Mammary epithelial cell (primary cell): ENCODE measurements at places on chromosomes 3 and 15. TPM values are rescaled to one million over a fixed set of nuclear protein-coding genes. Genes with fewer than 3 reads are reported as not detected.
A peak's percentile ranks its signal among the peaks of the same experiment; 100 is the strongest.

GRCh38 chr15:55222588-55222987 lies 25.8 kb upstream of the RSL24D1 start:
- DNase-seq = no peak

The FBXW12 gene
- total RNA-seq = not detected

DNA sequence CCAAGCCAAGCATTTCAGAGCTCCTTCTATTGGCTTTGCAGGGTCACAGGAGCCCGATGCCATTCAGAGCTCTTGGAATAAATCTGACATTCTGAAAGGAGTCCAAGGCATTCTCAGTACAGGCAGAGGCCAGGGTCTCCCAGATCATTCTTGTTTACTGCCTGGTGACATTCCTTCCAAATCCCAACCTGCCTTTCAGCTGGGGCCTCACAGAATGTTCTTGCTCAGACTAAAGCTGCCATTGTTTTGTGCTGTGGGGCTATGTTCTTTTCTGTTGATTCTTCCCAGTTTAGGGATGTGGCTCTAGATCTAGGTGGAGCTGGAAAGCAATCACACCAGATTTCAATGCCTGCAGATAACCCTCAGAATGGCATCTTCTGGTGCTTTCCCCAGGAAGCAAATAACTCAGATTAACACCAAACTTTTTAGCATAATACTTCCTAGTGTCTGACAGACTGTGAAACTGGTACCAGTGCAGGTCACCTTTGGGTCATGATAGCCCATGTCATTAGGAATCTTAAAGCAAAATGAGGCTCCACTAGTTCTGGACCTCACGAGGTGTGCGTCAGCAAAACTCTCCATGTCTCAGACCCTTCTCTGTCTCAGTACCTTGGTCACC lies 166.9 kb downstream of the CHST2 start:
- no peak for DNase-seq

DNA sequence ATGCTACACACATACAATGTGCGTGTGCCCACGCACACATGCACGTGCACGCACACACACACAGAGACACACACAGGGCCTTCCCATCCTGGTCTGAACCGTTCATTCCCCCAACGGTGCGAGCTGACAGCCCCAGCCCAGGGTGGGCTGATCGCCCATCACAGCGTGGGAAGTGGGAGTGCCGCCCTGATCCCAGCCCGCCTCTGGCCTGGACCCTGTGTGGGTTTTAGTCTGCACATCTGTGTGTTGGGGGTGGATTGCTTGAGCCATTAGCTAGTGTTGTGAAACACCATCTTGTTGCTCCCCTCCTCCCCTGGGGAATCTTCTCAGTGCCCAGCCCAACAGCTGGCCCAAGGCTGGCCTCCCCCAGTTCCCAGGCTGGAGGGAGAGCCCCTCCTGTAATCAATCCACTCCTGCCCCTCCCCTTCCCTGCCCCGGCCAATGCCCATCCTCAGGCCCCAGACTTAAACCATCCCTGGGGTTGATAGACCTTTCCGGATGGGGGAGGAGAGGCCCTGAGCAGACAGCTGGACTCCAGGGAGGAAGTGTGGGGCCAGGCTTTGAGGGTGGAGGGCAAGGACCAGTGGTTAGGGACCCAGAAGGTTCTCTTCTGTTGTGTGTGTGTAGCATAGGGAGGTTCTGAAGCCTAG lies 8.3 kb downstream of the SEMA3G start:
- DNase-seq = no peak

DNA sequence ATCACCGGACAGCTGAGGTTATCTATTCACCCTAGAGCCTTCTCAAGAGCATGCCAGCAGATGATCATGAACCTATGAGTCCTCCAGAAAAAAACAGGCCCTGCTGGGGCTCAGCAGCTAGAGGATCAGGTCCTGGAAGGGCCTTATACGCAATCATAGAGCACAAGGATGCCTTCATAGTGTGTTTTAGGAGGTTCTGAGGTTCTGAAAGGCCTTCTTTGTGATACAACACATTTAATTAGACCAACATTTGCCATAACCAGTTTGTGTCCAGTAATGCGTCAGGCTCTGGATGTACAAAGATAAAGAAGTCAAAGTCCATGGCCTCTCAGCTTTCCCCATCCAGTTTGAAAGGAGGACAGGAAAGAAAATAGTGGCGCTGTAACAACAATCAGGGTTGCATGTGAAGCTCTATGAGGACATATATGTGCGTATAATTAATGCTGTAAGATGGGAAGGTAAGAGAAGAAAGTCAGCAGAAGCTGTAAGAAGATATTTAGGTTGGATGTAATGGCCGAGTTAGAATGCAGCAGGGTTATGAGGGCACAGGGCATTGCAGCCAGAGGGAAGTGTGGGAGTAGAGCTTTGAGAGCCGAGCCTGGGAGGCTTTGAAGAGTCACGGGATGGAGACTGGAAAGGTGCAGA lies 302.6 kb upstream of the TBL1XR1 start:
- no peak for DNase-seq

The SCN5A gene
- total RNA-seq = not detected in 2 replicates

DNA sequence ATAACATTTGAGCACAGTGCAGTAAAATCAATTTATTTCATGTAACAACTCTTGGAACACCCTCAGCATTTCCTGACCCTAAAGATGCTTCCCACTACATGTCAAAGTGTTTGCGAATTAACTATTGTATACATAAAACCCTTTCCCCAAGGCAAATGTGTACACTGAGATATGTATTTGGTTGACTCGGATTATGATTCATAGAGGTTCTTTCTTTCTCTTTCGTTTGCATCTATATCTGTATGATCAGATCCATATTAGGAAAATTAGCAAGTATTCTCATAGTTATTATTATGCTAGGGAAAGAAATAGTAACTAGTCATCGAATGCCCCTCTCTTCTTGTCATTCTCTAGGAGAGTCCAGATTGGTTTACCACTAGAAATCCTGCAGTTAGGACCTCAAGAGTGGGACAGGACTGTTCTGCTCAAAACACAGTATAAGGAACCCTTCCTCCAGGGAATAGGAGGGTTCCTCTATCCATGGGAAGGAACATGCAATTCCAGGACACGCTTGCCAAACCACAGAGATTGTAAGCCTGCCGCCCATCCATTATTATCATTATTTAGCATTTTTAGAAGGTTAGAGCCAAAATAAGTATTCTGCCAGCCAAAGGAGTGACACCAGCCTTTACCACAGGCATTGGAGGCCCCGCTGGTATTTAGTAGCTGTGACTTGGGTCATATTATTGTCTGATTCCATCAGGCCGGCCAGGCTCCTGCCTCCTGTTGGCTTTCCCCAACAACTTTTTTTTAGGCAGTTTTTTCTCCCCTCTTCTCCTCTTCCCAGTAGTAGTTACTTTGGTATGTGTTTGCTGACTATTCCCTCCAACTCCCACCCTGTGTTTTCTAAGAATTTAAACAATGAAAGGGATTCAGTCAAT lies 100.7 kb downstream of the GALK2 start:
- no peak for DNase-seq

DNA sequence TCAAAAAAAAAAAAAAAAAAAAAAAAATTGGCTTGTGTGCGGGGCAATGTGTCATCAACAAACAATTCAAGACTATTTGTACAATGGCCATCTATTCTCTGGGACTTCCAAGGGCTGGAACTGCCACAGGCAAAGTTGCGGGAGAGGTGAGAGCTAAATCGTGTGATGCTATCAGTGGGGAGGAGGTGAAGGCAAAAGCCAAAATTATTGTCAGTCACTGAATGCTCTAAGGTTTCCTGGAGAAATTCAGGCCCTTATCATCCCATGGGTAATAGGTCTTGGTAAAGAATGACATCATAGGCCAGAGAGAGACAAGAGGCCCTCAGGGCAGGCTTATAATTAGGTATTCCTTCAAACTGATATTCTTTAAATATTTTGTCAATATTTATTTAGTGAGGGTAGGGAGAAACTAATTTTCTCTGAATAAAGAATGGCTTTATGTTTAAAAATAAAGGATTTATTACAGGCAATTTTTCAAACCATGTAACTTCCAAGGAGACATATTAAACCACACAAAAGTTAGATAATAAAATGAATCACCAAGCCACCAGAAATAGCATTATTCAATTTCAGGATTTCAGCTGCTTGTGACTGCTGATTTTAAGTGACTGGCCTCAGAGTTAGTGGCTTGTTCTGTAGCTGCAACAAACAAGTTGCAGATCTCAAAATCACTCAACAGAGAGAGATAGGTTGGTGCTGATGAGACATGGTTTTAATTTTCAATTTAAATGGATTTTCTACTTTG lies 226.3 kb upstream of the MRPL3 start:
- DNase-seq = peak; percentile 20

The DLG1 gene
- 157 and 206 TPM in 2 replicates for total RNA-seq

- DNase-seq = no peak
These were observed 185.9 kb downstream of the RSRC1 start for GRCh38 chr3:158295771-158296170.

GRCh38 chr3:127819086-127819485 lies 3.2 kb downstream of the MGLL start:
- no peak for DNase-seq

GRCh38 chr3:40208251-40208650 lies 101.3 kb upstream of the EIF1B start:
- DNase-seq = peak; percentile 6

DNA sequence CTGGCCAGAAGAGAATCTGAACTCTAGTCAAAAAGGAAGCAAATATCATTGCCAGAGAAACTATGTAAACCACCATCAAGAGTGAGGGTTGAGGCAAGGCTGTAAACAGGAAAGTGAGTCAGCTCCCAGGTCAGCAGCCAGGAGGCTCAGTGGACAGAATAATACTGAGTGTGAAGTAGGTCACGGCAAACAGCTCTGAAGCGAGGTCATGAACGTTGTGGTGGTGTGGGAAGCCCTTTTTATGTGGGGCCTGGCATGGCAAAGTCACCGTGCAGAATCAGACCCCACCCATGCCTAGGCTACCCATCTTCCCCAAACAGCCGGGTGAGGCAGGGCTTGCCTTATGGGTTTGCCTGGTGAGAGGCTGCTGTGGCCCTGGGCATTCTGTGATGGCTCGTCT lies 43.9 kb downstream of the THBS1 start:
- DNase-seq = peak; percentile 86

DNA sequence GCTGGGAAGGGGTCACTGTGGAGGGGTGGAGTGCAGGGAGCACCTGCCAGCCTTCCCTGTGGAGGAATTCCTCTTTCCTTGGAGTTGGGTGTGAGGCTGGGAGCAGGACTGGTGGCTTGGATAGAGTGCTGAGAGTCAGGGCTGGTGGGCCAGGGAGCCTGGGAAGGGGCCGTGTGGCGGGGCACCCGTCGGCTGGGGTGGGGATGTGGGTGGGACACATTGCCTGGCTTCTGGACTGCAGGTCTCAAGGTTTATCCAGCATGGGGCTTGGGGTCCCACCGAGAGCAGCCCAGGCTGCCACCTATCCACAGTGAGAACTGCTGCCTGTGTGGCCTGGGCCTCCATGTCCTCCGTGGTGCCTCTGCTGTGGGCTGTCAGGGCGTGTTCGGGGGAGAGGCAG lies 4.7 kb downstream of the PLXNA1 start:
- DNase-seq = no peak

DNA sequence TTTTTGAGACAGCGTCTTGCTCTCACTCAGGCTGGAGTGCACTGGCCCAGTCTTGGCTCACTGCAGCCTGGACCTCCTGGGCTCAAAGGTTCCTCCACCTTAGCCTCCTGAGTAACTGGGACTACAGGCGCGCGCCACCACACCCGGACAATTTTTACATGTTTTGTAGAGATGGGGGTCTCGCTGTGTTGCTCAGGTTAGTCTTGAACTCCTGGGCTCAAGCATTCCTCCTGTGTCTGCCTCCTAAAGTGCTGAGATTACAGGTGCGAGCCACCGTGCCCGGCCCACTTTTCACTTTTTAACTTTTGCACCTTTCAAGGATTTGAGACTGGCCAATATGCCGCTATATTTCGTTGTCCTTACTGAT lies 750 bp upstream of the ITGB5 start:
- no peak for DNase-seq

The CCDC54 gene
- total RNA-seq = not detected

GRCh38 chr3:101884776-101885175 lies 35.5 kb downstream of the NFKBIZ start:
- peak; percentile 91 for DNase-seq

DNA sequence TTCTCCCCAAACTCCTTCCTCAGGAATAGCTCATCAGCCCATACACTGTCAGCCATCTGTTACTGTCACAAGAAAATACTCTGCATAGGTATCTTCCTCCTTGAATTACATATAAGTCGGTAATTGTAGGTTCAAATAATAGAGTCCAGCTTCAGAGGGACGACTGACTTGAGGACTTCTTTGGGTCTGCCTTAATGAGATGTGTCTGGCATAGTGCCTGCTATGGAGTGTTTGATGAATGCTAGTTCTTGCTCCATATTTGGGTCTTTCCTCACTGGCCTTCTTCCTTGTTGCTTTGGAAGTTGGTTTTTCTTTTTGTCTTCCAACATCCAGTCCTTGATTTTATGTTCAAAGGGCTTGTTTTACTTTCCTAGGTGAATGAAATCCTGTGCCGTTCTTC lies 66.4 kb upstream of the ACKR4 start:
- DNase-seq = no peak

- no peak for DNase-seq
These were observed 655 bp upstream of the TSPAN3 start for GRCh38 chr15:77071305-77072223.

The LTK gene
- total RNA-seq = not detected

The STAB1 gene
- total RNA-seq = 0.29 TPM in 1 of 2 replicates, not detected in the other

GRCh38 chr3:99537416-99537815 lies 101.0 kb upstream of the COL8A1 start:
- DNase-seq = no peak

DNA sequence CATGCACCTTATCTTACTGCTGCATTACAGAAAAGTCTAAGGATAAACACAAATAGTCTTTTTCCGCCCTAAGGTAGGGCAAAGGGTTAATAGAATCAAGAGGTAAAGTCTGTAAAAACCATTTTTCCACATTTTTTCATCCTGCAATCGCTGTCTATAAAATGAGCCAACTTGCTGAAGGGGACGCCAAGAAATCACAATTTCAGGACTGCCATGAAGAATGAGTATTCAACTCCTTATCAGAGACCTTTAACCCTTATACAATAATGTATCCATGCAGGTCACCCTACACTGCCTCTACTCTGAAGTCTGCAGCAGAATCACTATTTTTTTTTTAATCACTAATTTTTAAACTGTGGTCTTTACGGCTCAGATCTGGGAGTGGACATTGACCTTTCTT lies 1.1 kb upstream of the DNAJC13 start:
- no peak for DNase-seq

DNA sequence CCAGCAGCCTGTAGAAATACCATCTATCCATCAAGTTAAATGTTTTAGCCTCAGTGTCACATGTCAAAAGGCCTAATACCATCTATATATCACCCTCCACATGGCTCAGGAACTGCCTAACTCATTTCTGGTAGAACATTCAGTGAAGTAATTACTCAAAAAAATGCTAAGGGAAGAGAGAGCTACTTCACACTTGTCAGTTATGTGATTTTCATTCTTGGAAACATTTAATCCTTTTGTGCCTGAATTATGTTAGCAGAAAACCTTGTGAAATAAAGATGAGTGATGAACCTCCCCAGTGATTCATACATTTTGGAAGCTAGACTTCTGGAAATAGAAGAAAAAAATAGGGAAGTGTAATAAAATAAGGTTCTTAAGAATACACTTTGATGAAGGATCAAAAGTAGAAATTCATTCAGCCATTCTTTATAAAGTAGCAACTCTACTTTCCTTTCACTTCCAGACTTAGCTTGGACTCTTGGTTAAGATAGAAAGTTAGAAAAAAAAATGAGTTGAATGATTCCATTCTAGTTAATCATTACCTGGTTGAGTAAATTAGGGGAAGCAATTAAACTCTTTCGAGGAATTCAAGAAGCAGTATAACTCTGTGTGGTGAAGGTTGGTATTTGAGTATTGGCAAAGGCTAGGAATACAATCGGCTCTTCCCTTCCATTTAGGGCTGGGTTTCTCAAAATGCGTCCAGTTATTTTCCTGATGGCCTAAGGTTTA lies 3.6 kb downstream of the OTOL1 start:
- no peak for DNase-seq
